ENCODE measurements at places on chromosomes 7 and 10.

GRCh38 chr10:110007161-110007700 is 553 bp upstream of the ADD3 start:
- DNase-seq: no peak

GRCh38 chr10:31004611-31005193 is 27.0 kb downstream of the ZNF438 start:
- no peak for DNase-seq

- DNase-seq: no peak
Measured at GRCh38 chr10:23157691-23158369, 34.3 kb upstream of the PTF1A start.

DNA sequence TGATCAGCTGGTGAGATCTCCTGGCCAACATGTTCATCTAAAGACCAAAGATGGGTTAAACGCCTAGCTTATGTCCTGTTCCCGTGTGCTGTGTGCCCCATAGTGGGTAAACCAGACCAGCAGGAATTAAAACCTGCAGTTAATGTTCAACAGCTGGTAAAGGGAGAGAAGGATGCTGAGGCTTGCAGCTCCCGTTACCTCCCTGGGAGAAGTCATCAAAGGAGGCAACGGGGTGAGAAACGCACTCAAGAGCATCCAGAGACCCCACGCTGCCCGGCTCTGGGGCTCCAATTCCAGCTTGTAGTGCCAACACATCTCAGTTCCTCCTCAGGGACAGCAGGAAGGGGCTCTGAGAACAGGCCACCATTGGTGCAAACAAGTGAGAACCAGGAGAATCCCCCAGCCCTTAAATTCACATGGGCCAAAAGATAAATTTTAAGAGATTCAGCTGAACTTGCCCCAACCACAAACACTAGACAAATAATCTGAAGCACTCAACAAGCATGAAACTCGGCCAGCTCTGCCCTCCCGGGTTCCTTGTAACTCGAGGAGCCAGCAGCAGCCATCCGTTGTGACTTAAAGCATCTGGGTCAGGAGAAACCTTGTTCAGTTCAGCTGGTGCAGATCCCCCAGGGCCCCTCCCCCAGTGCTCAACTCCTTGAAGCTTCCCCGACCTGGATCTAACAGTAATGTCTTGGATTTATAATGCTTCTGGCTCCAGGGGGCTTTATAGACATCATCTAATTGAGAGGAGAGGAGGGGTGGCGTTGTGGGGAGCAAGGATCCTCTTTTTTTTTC is 29.4 kb downstream of the FAM241B start:
- no peak for DNase-seq

Measured in effector memory CD8-positive, alpha-beta T cell (primary cell).